ENCODE measurements at places on chromosomes 1 and 21. TPM values are rescaled to one million over a fixed set of nuclear protein-coding genes. Genes with fewer than 3 reads are reported as not detected.

Gene CSF3R
- 4.1 TPM for polyA plus RNA-seq

Gene NUF2
- 9.9 TPM for polyA plus RNA-seq

Gene RNF186
- polyA plus RNA-seq = 18.8 TPM

GRCh38 chr1:6888268-6888667 lies 103.0 kb downstream of the CAMTA1 start:
- DNase-seq = no peak

DNA sequence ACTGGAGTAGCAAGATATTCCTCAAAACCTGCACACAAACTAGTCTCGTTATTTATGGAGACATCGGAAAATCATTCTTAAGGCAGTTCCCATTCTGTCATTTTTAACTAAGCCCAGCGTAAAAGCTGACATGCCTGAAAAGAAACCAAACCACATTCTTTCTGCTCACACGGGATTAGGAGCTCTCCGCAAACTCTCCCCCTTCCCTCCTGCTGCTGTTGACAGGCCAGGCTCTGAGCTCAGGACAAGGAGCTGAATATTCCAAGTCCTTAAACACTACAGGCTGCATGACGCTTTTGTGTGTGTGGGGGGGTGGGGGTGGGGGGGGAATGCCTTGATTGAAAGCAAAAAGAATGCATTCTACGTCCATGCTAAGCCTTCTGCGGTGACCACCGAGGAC lies 5.2 kb downstream of the OLIG1 start:
- DNase-seq = no peak
